ENCODE measurements at places on chromosomes 12 and 14.
A peak's percentile ranks its signal among the peaks of the same experiment; 100 is the strongest.

- peak; percentile 51 for DNase-seq
Measured at GRCh38 chr12:25699454-25699853, 146.4 kb upstream of the LMNTD1 start.

GRCh38 chr14:75010472-75011093, 7.9 kb downstream of the EIF2B2 start:
- no peak for DNase-seq

GRCh38 chr12:96400631-96401075, 414 bp upstream of the CDK17 start:
- peak; percentile 52 for DNase-seq

DNA sequence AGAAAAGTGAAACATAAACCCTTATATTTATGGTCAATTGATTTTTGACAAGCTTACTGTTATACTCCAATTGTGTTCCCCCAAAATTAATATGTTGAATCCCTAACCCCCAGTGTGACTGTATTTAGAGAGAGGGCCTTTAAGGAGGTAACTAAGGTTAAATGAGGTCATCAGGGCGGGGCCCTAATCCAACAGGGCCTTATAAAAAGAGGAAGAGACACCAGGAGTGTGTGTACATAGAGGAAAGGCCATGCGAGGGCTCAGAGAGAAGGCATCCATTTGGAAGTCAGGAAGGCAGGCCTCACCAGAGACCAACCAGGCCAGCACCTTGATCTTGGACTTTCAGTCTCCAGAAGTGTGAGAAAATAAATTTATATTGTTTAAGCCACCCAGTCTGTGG, 6.5 kb upstream of the VTI1B start:
- DNase-seq: no peak

- no peak for DNase-seq
Measured at GRCh38 chr12:47366157-47366556, 286.4 kb upstream of the AMIGO2 start.

GRCh38 chr12:55698241-55698955, 9.3 kb downstream of the ITGA7 start:
- DNase-seq: no peak

- no peak for DNase-seq
Measured at GRCh38 chr12:51809193-51809592, 39.3 kb downstream of the FIGNL2 start.

- DNase-seq: peak; percentile 32
Measured at GRCh38 chr14:54642801-54643695, 76.1 kb downstream of the SAMD4A start.

DNA sequence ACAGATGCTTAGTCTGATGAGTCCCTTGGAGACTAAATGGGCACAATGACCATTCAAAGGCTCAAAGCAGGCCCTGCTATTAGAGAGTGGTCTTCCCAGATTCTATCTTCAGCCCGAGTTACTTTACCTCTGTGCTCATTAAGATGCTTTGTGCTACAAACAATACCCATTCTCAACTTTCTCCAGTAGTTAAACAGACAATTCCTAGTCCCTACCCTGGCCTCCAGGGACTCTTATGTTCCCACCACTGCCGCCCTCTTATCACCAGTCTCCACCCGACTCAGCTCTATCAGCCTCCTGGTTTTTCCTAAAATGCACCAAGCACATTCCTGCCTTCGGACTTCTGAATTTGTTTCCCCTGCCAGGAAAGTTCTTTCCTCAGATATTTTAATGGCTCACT, 25.6 kb upstream of the GPHB5 start:
- no peak for DNase-seq

GRCh38 chr12:14771651-14772137, 31.6 kb downstream of the WBP11 start:
- DNase-seq: no peak

DNA sequence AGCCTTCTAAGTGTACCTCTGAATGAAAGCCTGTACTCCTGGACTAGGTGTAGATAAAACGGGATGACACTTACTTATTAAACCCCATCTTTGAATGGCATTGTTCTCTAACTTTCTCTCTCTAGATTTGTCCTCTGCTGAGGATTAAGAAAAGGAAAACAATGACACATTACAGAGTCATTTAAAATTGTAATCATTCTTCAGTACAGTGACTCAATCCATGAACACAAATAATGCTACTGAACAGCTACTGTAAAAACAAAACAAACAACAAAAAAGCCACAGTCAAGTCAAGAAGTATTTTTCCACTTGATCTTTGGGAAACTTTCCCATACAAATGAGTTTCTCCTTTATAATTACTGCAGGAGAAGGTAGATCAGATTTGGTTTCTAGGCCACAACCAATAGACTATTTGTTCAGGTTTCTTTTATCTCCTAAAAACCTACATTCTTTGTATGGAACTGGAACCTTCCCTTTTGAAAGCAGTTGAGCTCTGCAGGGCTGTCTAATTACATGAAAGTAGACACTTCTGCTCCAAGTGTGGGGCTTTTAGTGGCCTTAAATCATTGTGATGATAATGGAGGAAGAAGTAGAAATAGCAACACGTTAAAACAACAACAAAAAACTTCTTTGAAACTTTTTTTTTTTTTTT, 219.1 kb downstream of the ESR2 start:
- DNase-seq: no peak

GRCh38 chr12:24853588-24853987, 95.3 kb downstream of the BCAT1 start:
- peak; percentile 47 for DNase-seq

- DNase-seq: peak; percentile 94
Measured at GRCh38 chr14:75234173-75235115, 44.2 kb upstream of the FOS start.

DNA sequence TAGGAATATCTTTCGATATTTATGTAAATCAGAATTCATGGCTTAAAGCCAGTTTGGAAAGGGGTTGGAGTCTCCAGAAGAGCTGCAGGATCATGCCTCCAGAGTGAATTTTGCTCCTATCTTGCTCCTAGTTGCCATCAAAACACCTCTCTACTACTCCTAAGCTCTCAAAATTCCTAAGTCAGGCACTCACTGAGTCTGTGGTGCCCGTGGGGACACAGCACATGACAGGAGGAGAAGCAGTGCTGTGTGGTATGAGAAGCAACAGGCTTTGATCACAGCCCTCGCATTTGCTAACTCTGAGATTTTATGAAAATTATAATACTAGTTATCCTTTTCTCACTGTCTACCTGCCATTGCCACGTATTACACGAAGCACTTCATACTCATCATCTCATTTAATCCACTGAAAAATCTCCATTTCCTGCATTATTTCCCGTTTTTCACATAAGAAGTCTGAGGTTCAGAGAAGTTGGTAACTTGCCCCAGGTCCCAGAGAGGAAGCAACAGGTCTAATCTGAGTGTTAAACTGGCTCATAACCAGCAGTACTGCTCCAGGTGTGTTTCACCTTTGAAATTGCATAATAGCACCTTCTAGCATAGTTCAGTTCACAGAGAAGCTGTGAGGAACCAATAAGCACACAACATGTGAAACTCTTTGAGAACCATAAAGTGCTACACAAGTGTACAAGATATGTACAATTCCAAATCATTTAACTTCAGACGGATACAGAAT, 33.1 kb upstream of the SLC35F4 start:
- no peak for DNase-seq

- DNase-seq: no peak
Measured at GRCh38 chr14:95481391-95482022, 34.9 kb downstream of the SYNE3 start.
